Vagina (tissue), 2 donors: ENCODE measurements at places on chromosomes 11 and 22. TPM values are rescaled to one million over a fixed set of nuclear protein-coding genes. Genes with fewer than 3 reads are reported as not detected.

MGAT3 gene
- 0.98 TPM for total RNA-seq

CFAP300 gene
- total RNA-seq: 1.7 TPM

CASP5 gene
- not detected for total RNA-seq

SRSF8 gene
- total RNA-seq: 35.1 TPM

DNA sequence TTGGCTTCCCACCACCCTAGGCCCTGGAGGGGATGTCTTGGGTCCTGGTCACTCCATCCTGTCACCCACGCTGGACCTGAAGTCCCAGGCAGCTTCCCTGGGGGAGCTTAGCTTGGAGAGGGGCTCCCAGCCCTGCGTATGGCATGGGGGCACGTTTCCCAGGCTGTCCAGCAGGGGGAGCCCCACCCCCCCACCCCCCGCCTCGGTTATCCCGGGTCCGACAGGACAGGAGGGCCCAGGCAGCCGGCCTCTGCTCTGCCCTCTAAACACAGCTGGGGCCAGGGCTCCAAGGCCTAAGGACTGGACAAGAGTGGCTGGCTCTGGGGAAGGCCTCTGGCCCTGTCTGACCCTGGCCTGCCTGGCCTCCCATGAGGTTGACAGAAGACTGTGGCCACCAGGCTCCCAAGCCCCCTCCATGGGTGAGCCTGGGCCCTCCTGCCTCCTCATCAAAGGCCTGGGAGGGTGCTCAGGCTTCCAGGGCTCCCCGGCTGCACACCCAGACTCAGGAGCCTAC lies 104.8 kb downstream of the NECTIN1 start:
- DNase-seq: no peak

SCGB1A1 gene
- not detected for total RNA-seq

DNA sequence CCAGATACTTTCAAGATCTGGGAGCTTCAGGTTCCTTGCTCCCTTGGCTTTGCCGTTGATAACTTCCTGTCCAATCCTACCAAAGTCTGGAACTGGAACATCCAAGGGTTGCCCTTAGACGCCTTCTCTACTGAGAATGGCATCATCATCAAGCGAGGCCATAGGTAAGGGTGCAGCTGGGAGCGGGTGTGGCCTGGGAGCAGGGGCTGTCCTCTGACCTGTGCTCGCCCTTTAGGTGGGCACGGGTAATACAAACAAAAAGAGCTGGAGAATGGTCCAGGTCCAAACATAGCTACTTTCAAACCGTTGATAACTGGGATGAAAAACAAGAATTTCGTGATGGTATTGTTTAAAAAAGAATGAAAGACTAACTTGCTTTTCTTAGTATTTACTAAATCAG lies 25.0 kb downstream of the CASP12 start:
- no peak for DNase-seq

- peak; percentile 64 for DNase-seq
Observed at GRCh38 chr22:27842669-27843431, 41.3 kb upstream of the MN1 start.

GRCh38 chr11:88979641-88980040 lies 86.1 kb downstream of the GRM5 start:
- no peak for DNase-seq

DNA sequence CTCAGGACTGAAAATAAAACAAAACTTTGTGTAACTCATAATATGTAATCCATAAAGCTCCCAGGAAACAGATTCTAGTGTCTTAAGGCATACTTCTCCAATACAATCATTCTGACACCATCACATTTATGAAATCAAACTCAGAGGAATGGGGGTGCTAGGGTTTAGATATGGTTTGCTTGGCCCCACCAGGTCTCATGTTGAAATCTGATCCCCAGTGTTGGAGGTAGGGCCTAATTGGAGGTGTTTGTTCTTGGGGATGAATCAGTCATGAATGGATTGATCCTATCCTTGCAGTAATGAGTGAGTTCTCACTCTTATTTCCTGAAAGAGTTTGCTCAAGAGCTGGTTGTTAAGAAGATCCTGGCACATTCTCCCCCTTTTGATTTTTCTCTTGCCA lies 380.9 kb downstream of the ETS1 start:
- no peak for DNase-seq

- no peak for DNase-seq
Observed at GRCh38 chr22:29801796-29802195, 34.6 kb downstream of the UQCR10 start.

TRPM5 gene
- total RNA-seq: not detected

DNA sequence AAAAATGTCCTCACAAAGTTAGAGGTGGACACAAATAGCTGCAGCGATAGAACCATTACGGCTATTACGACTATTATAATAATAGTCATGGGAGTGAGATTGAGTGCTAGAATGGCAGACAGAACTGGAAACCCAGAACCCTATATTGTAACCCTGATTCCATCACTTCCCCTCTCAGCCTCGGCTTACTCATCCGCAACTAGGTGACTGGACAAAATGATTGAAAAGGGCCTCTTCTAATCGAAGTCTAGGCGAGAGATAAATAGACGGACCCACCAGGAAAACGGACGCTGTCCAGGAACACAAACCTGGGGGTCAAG lies 629 bp downstream of the PSMA1 start:
- DNase-seq: no peak

DNA sequence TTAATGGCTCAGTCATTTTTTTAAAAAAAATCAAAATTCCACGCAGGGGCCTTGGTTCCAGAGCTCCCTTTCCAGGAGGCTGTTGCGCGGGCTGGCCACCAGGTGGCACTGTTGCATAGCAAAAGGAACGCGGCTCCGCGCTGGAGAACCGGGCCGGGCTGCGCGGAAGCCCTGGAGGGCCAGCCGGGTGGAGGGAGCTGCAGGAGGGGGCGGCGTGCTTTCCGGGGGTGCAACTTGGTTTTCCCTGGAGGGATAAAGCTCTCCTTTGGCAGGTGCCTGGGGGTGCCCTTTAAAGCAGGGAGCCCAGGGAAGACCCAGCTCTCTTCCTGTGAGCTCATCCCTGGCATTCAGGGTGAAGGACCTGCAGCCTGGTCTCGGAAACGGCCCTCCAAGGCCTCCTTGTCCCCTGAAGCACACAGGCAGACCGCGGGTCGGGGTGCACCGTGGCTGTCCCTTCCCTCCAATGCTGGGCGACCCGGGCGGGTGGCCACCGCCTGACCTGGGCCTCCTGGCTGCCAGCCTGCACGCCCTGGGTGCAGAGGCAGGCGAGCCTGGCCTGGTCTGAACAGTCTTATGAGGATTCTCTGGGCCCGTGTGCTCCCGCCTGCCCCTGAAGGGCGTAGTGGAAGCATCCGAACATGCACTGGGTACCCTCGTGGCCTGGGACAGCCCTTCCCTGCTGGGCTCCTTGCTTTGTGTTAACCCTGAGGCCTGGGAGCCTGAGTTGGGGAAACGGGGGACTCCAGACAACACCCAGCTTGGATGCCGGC lies 23.4 kb downstream of the KRTAP5-5 start:
- no peak for DNase-seq

MOGAT2 gene
- total RNA-seq: not detected

DNA sequence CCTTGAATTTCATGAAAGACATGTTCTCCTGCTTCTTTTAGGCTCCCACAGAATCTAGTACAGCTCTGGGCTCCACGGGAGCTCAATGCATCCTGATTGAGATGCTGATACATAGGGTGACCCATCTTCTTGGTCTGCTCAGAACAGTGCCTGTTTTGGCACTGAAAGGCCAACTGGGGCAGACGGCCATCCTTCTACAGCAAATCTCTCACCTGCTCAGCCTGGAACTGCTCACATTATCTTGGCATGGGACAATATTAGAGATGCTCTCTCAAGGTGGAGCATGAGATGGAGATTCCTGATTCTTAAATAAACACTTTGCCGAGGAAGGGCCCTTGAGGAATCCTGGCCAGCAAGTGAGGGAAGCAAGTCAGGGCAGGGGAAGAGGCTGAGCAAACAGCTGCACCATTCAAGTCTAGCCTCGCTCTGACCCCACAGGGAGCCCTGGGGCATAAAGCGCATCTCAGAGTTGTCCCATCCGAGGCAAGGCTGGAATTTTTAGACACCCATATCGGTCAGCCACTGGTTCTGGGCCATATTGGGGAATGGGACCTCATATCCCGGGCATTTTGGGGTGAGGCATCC lies 58.4 kb upstream of the CSNK2A3 start:
- no peak for DNase-seq

- no peak for DNase-seq
Observed at GRCh38 chr11:71165771-71166170, 86.6 kb downstream of the SHANK2 start.

DNA sequence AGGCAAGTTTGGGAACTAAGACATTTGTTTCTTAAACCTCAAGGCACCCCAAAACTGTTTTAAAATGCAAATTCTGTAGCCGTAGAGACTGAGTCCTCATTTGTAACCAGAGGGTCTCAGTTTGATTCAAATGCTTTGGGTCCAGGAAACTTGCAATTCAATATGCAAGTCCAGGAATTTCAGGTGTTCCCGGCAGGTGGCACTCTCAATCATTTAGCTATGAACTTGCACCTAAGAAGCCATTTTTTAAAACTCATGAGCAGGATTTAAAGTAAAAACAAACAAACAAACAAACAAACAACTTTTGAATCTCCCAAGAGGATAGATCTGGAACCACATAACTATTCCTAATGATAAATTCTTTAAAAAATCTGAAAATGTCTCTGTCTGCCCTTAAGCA lies 8.7 kb upstream of the ABTB2 start:
- DNase-seq: no peak
